EL (cell line): ENCODE measurements at places on chromosomes 13 and 19.

GRCh38 chr19:344625-345319, at the start of gene MIER2:
Gene MIER2, minus strand, starts transcription at chr19:344796. Its CDS starts 14 bp downstream, at chr19:344782.
- DNase-seq = peak; percentile 78

GRCh38 chr19:45763691-45764294, 5.3 kb downstream of the SIX5 start:
- no peak for DNase-seq

- DNase-seq = no peak
Observed at GRCh38 chr19:23436944-23437343, 41.7 kb upstream of the ZNF91 start.

GRCh38 chr13:21175656-21176214, 617 bp downstream of the SKA3 start:
- DNase-seq = peak; percentile 27

DNA sequence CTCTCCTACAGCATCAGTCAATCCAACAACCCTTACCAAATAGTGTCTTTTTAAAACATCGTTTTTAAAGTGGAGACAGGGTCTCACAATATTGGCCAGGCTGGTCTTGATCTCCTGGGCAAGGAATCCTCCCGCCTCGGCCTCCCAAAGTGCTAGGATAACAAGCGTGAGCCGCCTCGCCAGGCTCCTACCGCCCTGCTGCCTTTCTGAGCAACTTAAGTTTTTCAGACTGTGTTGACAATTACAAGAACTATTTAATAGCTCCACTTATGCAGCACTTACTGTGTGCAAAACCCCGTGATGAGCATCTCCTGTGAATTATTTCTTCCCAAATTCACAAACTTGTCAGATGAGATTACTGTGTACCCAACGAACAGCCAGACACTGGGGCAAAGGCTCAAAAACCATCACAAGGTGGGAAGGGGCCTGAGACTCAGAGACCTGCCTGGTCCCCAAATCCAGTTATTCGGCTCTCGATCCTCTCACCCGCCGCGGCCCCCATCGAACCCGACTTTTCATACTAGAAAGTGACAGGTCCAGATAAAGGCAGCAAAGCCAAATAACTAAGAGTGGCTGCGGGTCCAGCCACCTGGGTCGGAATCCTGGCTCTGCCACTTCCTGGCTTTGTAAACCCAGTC, 581 bp downstream of the RPL18 start:
- no peak for DNase-seq

DNA sequence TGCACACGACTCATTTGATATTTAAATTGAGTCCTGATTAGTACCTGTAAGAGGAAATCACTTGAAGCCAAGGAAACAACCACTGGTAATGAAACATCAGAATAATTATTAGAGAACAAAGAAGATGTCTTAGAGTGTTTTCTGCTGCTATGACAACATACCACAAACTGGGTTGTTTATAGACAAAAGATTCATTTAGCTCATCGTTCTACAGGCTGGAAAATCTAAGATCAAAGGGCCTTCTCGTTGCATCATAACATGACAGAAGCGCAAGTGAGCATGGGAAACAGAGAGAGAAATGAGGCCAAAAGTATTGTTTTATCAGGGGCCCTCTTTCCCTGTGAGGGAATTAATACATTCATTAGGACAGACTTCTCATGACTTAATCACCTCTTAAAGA, 1024.0 kb upstream of the PCDH9 start:
- DNase-seq = no peak

DNA sequence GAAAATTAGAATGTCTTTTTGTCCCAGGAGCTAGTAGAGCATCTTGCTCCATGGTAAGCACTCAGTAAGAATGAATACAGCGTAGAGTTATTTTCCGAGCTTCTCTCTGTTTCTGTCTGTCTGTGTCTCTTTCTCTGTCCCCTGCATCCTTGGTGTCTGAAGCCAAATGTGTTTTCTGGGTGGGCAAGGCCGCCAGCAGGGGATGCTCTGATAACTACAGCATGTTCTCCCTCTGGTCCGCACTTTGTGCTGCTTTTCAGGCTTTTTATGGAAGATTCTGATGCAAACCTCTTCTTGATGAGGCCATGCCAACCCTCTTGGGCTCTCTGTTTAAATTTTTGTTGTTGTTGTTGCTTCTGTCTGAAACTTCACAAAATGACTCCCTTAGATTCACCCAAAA, 142.8 kb upstream of the UBL3 start:
- DNase-seq = no peak

- no peak for DNase-seq
Observed at GRCh38 chr19:36408101-36408500, 10.3 kb downstream of the ZFP82 start.

DNA sequence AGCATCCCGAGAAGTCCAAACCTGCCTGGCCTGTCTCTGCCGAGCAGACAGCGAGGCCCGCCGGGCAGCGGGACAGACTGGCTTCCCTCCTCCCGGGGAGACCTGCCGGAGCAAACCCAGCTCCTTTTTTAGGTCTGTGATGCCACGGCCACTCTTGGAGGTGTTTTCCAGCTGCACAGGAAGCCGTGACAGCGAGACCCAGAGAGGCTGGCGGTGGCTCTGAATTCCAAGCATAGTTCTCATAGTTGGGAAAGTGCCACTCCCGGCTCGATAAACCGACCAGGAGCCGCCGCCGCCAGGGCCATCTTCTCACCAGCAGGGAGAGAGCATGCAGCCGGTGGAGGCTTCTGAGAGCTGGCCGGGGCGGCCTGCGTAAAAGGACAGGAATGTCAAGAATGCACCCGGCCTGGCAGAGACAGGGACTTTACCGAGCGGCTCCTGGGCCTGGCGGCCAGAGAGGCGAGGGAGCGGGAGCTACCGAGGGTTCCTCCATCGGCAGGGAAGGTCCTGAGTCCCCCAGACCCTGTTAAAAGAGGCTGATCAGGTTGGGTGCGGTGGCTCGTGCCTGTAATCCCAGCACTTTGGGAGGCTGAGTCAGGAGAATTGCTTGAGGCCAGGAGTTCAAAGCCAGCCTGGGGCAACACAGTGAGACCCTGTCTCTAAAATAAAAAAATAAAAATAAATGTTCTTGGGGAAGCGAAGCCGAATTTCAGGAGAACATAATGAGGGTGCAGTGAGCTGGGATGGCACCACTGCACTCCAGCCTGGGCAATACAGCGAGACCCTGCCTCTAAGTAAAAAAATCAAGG, 64.9 kb downstream of the GADD45B start:
- peak; percentile 100 for DNase-seq

DNA sequence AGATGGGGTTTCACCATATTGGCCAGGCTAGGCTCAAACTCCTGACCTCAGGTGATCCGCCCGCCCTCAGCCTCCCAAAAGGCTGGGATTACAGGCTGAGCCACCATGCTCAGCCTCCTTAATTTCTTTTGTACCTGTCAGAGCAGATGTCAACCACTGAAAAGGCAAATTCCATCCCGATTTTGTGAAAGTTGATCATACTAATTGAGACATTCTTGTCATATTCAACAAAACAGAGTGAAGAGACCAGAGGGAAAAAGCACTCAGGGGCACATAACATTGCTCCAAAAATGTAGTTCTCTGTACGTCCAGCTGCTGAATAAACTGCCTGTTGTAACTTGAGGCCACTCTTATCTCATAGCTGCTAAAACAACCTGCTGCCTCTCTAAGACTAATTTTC, 27.4 kb upstream of the PSPC1 start:
- no peak for DNase-seq

GRCh38 chr13:114288157-114288591, 6.8 kb downstream of the UPF3A start:
- no peak for DNase-seq

GRCh38 chr13:93086329-93086728, 140.3 kb upstream of the GPC6 start:
- DNase-seq = no peak

- DNase-seq = no peak
Observed at GRCh38 chr19:12763100-12763499, 11.5 kb downstream of the BEST2 start.

DNA sequence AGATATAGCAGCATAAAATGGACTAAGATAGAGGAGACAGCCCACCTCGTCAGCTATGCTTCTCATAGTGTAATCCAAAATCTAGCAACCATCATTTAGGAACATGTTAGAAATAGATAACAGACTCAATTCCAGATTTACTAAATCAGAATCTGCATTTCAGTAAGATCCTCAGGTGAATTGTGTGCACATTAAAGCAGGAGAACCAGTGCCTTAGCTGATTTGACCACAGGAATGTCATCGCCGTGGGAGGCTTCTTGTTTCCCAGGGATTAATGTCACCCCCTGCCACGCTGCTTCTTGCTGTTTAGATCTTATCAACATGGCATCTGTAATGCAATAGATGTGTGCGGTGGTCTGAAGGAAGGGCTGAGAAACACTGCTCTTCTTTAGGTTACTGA, 84.0 kb downstream of the GPC5 start:
- DNase-seq = no peak

- no peak for DNase-seq
Observed at GRCh38 chr13:41621716-41622431, 164.5 kb downstream of the RGCC start.

DNA sequence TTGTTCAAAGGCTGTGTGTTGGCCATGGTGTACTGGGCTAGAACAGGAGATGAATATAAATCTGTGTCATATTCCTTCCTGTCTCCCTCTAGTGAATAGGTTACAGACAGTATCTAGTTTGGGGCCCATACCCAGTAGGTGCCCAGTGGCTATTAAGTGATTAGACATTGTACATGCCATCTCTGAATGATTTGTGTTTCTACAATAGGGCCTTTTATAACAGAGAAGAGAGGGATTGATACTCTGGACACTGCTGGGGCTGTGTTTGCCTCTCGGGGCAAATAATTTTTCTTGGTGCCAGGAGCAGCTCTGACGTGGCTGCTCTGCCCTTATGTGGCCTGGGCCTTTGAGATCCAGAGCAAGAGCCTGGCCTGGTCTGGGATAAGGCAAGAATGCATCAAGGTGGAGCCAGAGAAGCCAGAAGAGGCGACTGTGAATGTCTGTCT, 403.1 kb downstream of the SPRY2 start:
- DNase-seq = no peak

DNA sequence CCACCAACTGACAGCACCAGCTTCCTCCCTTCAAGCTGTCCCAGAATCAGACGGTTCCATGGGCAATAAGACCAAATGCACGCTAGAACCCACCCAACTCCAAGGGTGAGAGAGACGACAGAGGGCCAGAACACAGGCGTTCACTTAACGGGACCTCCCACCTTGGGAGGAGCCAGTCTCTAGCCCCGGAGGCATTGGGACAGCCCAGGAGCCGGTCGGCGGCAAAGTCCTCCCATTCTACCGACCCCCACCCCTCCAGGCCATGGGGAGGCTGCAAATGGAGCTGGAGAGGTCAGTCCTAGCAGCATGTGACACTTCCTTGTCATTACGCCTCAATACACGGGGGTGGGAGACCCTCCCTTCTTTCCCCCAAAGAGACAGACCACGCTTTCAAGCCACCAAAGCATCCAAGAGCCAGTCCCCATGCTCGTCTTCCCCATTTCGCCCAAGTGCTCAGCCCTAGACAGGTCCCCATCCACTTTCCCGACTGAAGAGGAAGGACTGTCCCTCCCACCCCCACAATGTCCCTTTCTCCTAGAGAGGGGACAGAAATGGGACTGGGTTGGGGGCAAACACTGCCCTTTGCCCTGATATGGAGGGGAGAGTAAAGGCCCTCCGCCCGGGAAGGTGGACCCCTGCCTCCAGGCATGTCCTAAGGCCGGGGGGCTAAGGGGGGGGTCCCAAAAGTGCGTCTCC, 964 bp downstream of the KHSRP start:
- peak; percentile 70 for DNase-seq

DNA sequence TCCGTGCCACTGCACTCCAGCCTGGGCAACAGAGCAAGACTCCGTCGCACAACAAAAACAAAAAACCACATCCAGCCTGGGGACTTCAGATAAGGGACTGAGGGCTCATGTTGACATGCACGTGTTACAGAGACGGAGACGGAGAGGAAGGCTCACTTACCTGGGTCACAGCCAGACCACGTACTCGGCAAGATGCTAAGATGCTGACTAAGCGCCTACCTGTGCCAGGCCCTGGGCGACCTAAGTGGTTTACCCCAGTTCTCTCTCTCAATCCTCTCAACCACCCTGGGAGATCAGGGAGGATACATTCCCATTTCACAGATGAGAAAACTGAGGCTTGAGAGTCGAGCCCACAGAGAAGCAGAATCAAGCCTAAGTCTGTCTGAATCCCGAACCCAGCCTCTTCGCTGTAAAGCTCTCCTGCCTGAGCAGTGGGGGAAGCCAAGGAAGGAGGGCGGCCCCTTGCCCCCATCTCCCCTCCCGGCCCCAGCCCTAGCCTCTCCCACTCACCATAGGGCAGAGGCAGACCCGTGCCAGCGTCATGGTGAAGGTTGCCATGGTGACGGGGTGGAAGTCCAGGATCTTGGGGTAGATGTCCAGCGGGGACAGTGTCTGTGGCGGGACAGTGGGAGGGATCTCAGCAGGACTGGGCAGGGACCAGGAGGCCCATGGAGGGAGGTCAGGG, 13.5 kb downstream of the ERCC2 start:
- no peak for DNase-seq

DNA sequence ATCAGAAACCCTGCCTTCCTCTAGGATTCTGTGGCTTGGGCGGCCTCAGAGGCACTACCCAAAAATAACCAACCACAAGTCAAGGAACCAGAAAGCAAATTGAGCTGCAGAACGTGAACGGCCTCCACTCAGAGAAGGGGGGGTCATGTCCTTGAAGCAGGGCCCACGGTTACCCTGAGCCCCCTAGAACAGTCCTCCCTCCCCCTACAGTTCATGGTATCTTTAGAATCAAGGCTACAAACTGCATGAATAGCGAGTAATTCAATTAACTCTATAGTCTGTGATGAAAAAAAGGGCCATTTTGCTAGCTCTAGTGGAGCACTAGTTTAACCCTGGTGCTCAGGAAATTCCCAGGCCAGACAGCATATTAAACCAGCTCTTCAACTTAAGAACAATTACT, 79.0 kb upstream of the ZNF507 start:
- no peak for DNase-seq

- no peak for DNase-seq
Observed at GRCh38 chr13:52975161-52975560, 53.5 kb upstream of the OLFM4 start.

GRCh38 chr13:27034678-27035111, 136.9 kb downstream of the USP12 start:
- no peak for DNase-seq

DNA sequence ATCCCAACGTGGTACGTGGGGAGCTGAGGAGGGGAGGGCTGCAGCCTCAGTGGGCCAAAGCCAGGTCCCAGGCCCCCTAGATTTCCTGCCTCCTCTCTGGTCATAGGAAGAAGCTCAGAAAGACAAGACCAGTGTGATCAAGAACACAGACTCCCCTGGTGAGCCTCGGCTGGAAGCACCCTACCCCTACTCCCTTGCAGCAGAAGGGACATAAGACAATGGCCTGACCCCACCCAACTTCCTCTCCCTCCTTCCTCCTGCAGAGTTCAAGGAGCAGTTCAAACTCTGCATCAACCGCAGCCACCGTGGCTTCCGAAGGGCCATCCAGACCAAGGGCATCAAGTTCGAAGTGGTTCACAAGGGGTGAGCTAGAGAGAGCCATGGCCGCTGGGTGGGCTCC, 11.5 kb downstream of the PODNL1 start:
- DNase-seq = no peak

DNA sequence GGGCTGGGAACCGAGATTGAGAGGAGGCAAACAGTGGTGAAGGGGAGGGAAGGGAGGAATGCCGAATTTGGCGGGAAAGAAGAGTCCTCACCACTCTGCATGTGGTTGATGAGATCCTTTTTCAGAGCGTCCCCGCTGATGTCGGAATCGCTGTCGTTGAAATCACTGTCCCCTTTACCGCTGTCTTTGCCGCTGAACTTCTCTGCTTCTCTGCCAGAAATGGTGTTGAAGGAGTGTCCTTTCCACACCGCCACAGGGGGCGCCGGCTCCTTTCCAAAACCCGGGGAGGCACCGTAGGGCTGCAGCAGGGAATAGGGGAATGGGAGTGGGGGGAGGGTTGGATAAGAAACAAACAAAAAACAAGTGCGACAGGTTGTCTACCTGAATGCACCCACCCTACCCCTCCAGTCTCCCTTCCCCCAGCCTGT, 3.1 kb downstream of the PCDH8 start:
- DNase-seq = no peak
